Skeletal muscle cell (primary cell): ENCODE measurements at places on chromosomes 2 and 18.

DNA sequence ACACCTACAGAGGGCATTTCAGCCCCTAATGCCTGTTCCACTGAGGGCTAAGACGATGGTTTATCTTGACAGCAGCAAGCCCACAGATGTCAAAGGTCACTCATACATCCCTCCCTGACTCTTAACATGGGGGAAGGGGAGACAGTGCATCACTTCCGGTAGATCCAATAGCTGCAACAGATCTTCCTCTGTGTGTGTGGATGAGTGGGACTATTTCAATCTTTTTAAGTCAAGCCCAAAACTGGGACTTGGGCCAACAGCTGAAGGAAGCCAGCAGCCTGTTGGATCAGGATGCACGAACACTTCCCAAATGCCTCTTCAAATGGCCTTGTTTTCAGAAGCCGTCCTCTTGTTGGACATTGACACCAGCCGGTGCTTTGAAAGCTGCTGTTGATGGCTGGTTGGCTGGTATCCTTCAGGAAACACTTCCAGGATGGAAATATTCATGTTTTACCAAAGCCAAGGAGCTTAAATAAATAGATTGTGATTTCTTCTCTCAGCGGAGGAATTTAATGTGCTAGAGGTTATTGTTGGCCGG, 59.2 kb downstream of the IL1R2 start:
- peak; percentile 90 for DNase-seq

DNA sequence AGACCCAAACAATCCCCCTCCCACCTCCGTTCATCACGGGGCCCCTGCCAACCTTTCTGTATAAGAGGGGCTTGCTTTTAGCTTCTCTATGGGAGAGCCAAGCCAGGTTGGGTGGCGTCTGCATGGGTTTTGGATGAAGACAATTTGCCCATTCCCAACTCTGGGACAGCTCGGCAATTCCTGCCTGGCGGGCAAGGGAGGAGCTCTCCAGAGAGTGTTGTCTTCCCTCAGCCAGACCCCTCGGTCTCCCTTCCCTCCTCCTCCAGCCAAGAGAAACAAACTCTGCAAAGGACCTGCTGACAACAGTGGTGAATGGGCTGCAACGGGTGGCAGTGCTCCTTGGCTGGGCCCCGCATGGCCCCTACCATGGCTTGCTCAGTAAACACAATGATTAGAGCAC, 267.2 kb upstream of the HDAC4 start:
- DNase-seq, result no peak

DNA sequence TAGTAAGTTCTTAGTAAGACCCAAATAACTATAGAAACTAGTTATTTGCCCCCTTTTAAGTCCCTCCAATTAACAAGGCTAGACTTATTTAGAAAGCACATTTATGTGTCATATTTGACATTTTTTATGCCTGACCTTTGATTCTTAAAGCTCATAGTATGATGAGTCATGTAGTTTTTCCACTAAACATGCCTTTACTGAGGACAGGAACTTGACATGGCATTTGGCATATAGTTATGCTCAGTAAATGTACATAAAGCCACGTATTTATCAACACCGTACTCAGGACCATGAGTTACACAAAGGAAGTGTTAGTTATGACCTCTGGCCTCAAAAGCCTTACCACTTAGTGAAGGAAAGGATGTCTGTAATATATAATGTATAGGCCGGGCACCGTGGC, 78.9 kb downstream of the GNAL start:
- DNase-seq, result no peak

DNA sequence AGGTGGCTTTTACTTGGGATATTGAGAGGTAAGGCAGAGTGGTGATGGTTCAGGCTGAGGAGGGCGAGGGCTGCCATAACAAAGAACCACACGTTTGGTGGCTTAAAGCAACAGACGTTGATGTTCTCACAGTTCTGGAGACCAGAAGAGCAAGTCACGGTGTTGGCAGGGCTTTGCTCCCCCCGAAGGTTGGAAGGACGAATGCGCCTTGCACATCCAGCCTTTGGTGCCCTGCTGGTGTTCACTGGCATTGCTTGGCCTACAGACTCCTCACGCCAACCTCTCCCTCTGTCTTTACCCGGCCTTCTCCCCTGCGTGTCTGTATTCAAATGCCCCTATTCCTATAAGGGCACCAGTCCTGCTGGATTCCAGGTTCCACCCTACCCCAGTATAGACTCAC, 125.4 kb downstream of the TPO start:
- no peak for DNase-seq

- DNase-seq, result no peak
Measured at GRCh38 chr18:77061946-77062517, 70.6 kb downstream of the MBP start.

GRCh38 chr2:187302116-187302515, 145.9 kb downstream of the CALCRL start:
- DNase-seq, result no peak

DNA sequence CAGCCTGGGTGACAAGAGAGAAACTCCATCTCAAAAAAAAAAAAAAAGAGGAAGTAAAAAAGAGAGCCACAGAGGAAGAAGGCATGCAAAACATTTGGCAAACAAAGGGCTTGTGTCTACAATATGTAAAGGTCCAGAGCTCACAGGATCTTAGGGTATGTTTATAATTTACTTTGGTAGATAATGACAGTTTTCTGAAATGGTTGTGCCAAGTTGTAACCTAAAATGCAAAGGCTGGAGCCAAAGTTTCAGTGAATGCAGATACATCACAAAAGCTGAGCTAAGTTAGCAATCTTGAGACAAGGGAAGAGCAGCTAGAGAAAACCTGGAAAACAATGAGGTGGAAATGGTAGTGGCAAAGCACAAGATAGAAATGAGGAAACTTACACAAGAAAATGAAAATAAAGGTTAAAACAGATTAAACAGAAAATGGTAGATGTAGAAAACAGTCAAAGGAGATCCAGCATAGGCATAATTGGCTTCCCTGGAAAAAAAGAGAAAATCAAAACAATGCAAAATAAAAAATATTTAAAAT, 77.5 kb upstream of the HK2 start:
- DNase-seq, result no peak

DNA sequence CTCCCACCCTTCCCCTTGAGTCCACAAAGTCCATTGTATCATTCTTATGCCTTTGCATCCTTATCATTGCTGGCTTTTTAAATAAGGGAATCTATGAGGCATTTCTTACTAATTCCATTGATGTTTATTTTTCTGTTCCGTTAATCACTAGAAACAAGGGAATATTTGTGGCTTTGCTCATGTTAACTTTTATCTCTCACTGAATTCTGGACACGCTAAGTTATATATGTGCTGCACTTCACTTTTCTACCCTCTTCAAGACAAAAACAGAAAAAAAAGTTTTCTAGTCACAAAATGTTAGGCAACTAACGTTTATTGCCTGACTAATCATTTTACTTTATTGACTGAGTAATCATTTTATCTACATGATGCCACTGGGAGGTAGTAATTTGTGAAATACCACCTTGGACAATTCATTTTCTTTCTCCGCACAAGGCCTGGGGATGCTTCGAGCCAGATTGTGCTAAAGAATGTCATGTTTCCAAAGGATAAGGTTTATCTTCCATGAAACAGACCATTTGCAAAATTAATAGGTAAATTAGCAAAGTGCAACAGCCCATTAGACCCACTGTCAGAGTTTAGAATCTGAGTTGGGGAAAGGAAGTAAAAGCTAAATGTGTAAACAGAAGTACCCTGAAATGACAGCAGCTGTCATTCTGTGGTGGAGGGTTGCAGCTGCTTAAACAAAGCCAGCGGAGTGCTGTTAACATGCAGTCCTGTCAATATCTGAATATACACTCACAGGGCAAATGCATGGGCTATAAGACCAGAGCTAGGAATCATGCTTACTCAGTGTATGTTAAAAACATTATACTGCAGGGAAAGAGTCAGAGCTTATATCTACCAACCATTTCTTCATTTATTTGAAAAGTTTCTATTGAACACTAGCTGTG, 658.7 kb downstream of the CNTNAP5 start:
- no peak for DNase-seq
